ENCODE measurements at places on chromosomes 1 and 21. TPM values are rescaled to one million over a fixed set of nuclear protein-coding genes. Genes with fewer than 3 reads are reported as not detected.

Gene EXTL1
- not detected for total RNA-seq

Gene FAM163A
- not detected for total RNA-seq

Gene LMX1A
- 0.79 TPM for total RNA-seq

Gene WDR26
- total RNA-seq: 68.6 TPM

Gene RPE65
- not detected for total RNA-seq

Gene RNU1-2
- total RNA-seq: 12,584 TPM

Gene LCE6A
- not detected for total RNA-seq

- no peak for DNase-seq
These were observed 58.0 kb downstream of the SYF2 start for GRCh38 chr1:25174363-25174729.

- no peak for DNase-seq
These were observed 57.8 kb downstream of the SERINC2 start for GRCh38 chr1:31470794-31471315.

- DNase-seq: no peak
These were observed 1103.3 kb upstream of the B3GALT2 start for GRCh38 chr1:194289569-194290266.

DNA sequence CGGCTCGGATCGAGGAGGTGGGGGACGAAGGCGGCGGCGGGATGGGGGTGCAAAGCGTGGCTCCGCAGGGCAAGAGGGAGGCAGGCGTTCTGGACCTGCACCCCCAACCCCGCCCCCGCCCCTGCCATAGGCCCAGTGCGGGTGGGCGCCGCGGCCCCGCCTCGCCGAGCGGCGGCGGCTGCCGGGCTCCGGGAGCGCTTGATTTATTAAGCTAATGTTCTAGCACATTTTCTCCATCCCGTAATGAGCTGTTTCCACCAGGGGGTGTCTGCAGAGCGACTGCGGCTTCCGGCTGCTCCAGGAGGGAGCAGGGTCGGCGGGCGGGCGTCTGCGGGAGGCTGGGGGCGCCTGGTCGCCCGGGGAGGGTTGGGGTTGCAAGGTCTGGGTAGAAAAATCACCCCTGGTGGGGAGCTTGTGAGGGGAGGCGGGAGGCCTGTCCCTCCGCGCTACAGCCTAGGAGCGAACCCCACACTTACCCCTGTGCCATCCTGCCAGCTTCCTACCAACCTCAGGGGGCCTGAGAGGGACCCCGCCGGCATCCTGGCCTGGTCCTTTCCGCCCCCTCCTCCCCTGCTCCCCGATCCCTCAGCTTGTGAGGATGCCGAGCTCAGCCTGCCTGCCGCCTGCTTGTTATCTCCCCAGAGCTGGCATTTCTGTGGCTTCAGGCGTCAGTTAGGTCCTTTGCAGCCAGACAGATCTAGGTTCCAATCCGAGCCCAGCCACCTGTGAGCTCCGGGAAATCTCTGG lies 48.5 kb upstream of the ACOT11 start:
- DNase-seq: no peak

DNA sequence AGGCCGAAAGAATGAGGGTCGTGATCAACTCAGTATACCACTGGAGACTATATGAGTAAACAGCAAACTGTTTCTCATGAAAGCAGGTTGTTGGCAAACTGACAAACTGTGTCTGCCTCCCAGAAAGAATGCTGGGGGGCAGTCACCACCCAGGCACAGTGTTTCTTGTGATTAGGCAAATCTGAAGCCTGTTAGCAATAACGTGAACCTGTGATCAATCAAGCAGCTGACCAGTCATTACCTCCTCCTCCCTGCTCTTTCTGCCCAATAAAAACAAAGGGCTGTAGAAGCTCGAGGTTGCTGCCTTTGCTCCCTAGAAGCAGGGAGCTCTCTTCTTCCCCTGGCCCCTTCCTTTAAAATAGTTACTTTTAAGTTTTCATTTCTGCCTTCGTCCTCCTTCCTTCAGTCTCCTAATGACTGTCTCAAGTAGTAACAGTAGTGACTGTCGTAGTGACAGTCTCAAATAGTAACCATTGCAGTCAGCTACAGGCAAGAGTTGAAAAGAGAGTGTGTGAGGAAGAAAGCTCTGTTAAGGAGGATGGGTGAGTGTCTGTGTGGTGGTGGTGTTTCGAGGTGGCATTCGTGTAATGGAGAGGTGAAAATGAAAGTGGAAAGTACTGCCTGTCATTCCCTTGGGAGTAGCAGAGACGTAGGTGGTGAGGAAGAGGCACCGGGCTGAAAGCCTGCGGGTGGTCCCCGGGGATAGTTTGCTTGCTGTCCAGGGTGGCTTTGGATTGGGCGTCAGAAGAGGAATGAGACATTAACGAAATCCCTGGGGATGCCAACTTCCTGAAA lies 14.5 kb downstream of the HHAT start:
- DNase-seq: no peak

GRCh38 chr1:186899577-186899976 lies 70.8 kb downstream of the PLA2G4A start:
- no peak for DNase-seq

GRCh38 chr21:14987370-14988170 lies 77.2 kb downstream of the NRIP1 start:
- DNase-seq: no peak

DNA sequence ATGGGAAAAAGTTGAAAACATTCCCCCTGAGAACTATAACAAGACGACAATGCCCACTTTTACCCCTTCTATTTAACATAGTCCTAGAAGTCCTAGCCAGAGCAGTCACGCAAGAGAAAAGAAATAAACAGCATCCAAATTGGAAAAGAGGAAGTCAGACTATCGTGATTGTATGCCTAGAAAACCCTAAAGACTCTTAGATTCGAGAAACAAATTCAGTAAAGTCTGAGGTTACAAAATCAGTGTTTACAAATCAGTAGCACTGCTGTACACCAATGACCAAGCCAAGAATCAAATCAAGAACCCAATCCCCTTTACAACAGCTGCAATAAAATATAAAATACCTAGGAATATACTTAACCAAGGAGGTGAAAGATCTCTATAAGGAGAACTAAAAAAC lies 72.4 kb downstream of the POU2F1 start:
- DNase-seq: no peak

- DNase-seq: no peak
These were observed 102.3 kb downstream of the RPE65 start for GRCh38 chr1:68347415-68347814.

DNA sequence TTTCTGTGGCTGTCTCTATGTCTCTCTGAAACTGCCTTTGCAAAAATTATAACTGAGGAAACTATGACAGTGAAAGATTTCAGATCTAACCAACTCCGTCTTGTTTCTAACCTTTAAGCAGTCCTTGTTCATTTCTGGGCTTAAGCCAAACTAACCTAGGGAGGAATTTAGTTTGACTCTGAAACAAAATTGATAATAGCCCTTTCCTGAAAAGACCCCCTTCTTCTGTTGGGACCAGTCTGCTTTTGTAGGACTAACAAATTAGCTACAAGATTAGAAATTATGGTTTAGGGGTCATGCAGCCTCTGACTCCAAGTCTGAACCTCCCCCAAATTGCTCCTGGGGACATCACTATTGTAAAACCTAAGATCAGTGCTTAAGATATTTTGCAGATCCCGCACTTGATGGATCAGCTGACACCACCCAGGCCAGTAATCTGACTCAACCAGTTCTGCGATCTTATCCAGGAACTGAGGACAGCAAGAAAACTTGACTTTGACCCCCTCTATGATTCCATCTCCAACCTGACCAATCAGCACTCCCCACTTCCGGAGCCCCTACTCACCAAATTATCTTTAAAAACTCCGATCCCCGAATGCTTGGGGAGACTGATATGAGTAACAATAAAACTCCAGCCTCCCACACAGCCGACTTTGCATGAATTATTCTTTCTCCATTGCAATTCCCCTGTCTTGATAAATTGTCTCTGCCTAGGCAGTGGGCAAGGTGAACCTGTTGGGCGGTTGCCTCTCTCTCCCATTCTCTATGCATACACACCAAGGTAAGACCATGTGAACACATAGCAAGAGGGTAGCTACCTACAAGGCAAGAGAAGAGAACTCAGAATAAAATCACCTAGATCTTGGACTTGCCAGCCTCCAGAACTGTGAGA lies 11.1 kb upstream of the TRIM63 start:
- DNase-seq: no peak

DNA sequence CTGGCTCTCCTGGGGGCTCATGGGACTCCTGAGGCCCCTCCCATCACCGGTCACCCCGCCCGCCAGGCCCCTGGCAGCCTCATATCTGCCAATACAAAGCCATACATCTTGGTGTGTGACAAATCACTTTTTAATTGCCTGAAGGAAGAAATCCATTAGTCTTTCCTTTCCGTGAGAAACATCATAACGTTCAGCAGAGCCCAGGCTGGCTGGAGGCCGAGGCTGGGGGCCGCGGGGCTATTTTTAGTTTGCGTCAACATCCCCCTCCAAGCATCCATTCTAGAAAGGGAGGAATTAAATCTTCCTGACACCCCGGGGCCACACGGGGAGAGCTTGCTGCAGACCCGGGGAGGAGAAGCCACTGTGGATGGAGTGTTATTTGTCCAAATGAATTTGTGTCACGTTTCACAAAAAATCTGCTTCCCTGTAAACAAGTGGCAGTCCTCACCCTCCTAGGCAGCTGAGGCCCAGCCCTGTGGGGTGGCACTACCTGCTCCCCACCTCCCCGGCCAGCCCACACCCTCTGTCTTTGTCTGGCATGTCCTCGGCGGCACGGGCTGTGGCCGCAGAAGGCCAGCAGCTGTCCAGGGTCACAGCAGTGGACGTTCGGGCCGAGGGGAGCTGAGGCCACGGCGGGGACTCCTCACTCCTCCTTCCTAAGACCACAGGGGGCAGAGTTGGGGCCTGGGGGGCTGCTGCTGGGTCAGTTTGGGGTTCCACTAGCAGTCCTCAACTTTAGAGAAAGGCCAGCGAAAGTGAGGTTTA lies 236.9 kb upstream of the VAMP3 start:
- peak; percentile 40 for DNase-seq

DNA sequence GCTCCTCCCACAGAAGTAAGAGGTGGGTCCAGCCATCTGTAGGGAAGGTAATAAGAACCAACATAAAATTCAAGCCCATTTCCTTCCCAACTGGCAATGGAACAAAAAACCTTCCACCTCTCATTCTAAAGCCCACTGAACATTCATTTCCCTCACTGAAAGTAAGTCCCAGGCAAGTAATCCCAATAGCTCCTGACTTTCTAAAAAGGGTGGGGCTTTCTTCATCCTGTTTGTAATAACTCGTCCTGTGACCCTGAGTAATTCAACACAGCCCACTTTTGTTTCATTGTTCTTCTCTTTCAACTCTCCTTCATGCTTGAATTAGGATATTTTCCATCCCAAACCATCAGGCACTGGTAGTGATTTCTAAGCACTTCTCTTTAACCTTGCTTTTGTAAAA lies 74.9 kb downstream of the DAB1 start:
- DNase-seq: no peak

GRCh38 chr1:190429141-190429540 lies 48.5 kb downstream of the BRINP3 start:
- no peak for DNase-seq

DNA sequence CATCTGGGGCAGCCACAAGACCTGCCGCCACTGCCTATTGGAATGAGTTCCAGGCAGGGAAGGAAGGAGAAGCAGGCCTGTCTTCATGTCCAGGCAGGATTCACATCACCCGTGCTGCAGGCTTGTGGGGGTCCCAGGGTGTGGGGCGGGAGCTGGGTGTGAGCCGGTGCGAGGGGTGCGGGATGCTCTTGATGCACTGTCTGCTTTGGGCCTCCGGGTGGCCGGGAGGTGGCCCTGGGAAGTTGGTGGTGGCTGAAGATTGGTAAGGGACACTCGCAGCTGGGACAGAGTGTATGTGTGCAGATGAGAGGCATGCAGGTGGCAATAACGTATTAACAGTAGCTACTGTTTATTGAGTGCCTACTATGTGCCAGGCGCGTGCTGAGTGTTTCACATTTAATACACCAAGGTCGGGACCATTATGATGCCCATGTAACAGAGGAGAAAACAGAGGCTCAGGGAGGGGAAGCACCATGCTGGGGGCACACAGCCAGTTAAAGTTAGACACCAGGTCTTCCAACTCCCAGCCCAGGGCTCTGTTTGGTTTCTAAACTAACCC lies 3.3 kb downstream of the CROCC start:
- peak; percentile 82 for DNase-seq

DNA sequence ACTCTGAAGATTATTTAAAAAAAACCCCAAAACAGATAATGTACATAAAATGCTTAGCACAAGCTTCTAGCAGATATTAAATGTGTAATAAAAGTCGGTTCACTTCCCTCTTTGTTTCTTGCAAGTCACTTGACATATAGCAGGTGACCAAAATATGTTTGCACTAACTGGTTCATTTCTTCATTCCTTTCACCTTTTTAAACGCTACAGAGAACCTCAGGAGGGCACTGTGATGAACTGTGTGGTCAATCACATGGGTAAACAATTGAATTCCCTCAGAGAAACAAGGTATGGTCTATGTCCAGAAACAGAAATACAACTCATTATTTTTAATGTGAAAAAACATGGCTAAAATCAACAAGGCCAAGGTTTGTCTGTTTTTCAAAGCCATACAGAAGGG lies 51.3 kb upstream of the BCL10 start:
- no peak for DNase-seq

DNA sequence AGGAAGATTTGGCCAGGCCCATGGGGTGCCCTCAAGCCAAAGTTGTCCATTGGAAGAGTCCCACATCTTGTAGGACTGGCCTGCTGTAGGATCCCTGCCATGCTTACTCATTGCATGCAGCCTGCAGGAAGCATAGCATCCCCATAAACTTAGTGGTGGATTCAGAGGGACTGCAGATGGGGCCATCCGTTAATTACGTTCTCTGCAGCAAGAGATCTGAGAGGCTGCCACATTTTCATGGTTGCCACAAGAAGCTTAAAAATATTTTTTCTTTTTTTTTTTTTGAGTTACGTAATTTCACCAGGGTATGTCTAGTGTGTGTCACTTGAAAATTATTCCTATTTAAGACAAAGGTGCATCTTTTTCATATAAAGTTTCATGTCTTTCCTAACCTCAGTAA lies 329.7 kb upstream of the USP24 start:
- no peak for DNase-seq

DNA sequence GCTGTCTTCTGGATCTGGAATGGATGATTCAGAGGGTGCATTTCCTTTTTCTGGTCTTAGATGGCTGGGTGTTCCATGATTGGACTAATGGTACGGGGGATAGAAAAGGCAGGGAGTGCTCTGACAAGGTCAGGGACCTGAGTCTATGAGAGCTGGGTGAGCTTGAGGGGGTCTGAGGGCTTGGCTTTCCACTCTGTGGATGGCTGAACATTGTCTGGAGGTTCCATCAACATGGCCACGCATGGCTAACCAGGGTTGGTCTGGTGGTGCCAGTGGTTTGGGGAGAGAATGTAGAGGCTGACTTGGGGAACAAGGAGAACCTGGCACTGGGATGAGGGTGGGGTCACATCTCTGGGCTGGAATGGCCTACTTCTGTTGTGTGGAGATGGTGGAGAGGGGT lies 41.5 kb upstream of the TSPAN2 start:
- no peak for DNase-seq
